Liver (tissue), 10 donors: ENCODE measurements at places on chromosomes 2 and 18. TPM values are rescaled to one million over a fixed set of nuclear protein-coding genes. Genes with fewer than 3 reads are reported as not detected.

GRCh38 chr2:224101820-224102630, 62.9 kb upstream of the SERPINE2 start:
- DNase-seq = no peak

SAG gene
- total RNA-seq = not detected

DNA sequence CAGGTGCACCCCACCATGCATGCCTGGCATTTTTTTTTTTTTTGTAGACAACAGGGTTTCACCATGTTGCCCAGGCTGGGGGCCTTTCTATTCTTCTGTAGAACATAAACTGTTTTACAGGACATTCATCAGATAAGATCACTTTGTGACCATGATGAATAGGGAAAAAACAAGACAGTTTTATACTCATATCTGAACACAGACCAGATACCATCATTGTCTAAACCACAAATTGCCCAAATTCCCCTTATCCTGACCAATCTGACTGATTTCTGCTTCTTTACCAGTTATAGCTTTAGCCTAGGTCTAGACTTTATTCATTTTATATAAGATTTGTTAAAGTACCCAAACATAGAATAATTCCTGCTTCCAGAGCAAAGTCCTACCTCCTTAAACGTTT, 1699.3 kb upstream of the TMEFF2 start:
- no peak for DNase-seq

DNA sequence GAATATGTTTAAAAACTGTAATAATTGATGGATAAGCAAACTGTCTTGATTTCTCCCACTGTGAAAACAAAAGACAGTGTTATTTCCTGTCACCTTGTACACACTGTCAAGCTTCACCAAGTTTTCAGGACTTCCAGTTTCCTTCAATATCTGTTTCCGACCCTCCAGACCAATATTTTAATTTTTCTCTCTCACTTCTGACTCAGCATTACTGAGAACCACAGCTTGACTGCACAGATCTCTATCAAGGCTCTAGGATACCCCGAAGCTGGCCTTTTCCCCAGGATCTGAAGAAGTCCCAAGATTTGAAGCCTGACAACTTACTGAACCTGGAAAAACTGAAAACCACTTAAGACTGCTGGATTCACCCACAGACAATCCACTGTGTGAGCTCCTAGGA, 13.2 kb upstream of the SULT1C3 start:
- DNase-seq = no peak

- no peak for DNase-seq
Observed at GRCh38 chr2:210662560-210662959, 106.2 kb downstream of the CPS1 start.

ATAD2B gene
- total RNA-seq = 16.2 TPM

DNA sequence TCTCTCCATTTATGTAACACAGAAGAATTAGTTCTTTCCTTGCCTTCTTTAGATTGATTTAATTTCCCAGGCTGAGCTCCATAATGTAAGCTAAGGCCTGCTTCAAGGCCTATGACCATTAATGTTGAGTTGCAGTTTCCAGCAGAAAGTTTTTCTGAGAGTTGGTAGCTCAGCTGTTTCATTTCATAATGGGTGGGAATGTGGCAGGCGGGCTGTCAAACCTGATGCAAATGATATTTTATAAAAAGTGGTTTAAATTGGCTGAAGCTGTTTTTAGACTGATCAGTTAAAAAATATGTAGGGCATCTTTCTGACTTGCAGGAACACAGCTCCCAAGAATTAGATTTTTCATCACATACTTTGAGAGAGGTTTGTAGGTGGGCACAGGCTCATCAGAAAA, 40.4 kb upstream of the FSHR start:
- no peak for DNase-seq

ANKAR gene
- 3.6 TPM for total RNA-seq

- no peak for DNase-seq
Observed at GRCh38 chr2:29139152-29139551, 23.9 kb downstream of the CLIP4 start.

DNA sequence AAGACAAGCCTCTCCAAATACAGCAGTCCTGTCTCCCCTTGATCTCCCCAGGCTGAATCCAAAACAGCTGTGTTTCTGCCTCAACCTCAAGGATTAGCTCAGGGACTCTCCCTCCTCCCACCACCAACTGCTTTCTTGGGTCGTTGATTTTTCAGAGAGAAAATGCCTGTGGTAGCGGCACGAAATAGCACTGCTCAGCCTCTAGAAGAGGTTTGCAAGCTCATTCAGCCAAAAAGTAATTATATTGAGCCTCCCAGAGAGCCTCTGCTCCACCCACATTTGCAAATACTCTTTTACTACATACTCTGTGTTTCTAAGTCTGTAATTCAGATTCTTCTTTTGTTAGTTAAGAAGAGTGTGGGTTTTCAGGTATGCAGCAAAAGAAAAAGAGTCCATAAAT, 396.4 kb upstream of the TNP1 start:
- DNase-seq = no peak

GRCh38 chr2:52396836-52397235, 1364.9 kb upstream of the NRXN1 start:
- DNase-seq = no peak

DNA sequence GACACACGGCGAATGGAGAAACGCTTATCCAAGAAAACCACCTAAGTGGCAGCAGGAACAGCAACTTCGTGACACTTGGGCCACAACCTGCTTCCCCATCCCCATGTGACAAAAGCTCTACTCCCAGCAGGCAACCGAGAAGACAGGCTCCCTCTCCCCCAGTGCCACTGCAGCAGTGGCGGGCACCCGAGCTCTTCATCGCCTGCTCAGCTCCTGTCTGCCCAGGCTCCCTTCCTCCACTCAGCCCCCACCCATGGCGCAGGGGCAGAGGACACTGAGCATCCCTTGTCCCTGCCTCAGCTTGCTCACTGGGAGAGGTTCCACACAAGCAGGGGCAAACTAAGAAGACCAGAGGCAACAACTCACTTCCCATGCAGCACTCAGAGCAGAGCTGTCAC, 22.9 kb downstream of the SLC66A2 start:
- DNase-seq = peak; percentile 9
